ENCODE measurements at places on chromosomes 5 and 9.

DNA sequence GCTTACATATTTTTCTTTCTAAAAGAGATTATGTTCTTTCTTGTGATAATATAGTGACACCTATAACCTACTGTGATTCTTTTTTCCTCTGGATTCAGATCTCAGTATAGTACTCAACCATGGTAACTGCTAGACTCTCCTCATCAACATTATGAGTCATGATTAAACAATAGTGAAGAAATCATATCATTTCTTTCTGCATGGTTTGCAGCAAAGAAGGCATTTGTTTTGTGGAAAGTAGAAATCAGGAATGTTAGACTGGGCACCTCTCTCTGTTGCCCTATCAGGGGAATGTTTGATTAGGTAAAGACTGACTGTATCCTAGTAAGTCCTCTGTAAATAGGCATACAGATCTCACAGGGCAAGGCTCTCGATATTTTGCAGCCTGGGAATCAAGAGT lies 25.6 kb upstream of the SMC2 start:
- peak; percentile 12 for DNase-seq

- no peak for DNase-seq
Measured at GRCh38 chr9:13395156-13395555, 115.7 kb upstream of the MPDZ start.

DNA sequence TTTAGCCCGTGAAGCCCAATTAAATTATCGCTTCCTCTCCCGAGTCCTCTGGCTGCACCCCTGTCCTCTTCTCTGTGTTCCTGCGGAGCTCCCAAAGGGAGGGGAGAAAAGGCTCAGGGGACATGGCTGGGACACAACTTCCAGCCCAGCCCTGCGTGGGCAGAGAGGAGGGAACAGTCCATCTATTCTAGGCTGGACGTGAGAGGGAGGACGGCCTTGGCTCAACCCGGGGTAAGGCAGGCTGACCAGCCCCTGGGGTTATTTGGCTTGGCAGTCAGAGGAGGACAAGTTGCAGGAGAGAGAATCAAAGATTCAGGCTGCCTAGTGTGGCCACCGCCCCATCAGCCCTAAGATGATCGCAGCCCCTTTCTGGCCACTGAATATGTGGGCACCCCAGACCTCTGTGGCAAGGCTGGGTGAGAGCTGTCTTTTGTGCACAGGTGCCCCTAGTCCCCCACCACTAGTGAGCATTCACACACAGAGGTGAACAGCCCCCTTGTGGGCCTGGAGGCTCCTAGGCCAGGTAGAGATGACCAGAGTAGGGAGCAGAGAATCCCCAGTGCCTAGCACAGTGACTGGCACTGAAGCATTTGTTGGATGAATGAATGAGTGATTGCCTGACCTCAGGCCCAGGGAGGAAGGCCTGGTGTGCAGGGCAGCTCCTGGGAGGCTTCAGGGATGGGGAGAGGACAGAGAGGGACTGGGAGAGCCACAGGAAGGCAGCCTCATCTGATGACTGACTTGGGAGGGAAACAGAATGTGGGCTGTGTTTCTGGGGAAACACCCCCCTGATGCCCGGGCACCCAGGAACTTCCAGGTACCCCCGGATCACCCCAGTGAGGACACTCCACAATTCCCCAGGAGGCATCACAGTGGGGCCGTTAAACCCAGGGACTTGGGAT lies 133.9 kb downstream of the C9orf50 start:
- DNase-seq, result peak; percentile 78

DNA sequence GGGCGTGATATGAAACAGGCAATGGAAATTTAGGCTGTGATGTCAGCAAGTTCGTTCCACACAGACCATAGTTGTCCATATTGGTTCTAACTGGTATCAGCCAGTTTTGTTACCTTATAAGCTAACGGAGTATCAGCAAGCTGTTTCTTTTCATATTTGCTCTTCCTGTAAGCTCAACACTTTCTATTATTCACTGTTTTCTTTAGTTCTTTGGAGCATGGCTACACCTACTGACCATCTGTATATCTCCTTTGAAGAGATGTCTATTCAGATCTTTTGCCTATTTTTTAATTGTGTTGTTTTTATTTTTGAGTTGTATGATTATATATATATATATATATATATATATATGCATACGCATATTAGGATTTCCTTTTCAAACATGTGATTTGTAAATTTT lies 1057.2 kb upstream of the CDH10 start:
- no peak for DNase-seq

- DNase-seq, result no peak
Measured at GRCh38 chr9:117302487-117302886, 112.4 kb downstream of the ASTN2 start.

DNA sequence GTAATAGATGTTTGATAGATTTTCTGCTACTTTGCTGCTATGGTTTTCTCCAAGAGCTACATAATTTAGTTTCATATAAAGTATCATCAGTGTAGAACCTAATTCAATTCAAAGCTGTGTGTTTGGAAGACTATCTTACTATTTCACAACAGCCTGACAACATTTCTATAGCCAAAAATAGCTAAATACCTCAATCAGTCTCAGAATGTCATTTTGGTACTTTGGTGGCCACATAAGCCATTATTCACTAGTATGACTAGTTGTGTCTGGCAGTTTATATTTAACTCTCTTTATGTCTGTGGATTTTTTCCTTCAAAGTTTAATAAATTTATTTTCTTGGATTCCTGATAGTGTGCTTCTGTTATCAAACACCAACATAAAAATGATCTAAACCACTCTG lies 35.1 kb upstream of the CCDC152 start:
- no peak for DNase-seq

DNA sequence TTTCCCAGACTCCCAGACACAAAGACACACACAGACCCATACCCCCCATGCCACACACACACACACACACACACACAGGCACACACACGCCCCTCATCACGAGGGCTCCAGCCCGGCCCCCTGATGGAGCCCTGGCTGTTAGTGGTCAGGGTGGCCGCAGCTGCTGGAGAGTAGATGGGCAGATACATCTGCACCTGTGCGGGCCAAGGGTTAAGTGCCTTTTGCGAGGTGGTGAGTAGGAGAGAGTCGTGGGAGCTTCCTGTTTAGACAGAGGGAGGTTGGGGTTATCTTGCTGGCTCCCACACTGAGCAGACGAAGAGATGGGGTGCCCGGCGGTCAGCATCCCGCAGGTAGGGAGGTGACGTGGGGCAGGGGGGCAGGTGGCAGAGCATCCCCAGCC lies 8.2 kb downstream of the PRRX2 start:
- no peak for DNase-seq

- DNase-seq, result no peak
Measured at GRCh38 chr5:151587796-151588555, 3.2 kb downstream of the FAT2 start.

GRCh38 chr9:134624621-134625181 lies 16.9 kb upstream of the COL5A1 start:
- DNase-seq, result peak; percentile 91

DNA sequence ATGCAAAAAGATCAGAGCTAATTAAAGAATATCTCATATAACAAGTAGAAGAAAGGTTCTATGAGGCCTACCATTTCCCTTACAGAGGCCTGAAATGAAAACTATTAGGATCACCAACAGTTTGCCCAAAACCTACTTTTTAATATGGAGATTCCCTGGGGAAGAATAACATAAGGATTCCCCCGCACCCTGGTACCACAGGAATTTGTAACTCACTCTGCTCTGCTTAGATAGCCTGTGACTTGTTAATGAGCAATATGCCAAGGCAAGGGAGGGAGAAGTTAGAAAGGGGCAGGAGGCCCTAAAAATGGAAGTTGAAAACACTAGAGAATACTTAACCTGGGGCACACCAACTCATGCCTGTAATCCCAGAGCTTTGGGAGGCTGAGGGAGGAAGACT lies 107.0 kb downstream of the CDH6 start:
- no peak for DNase-seq

DNA sequence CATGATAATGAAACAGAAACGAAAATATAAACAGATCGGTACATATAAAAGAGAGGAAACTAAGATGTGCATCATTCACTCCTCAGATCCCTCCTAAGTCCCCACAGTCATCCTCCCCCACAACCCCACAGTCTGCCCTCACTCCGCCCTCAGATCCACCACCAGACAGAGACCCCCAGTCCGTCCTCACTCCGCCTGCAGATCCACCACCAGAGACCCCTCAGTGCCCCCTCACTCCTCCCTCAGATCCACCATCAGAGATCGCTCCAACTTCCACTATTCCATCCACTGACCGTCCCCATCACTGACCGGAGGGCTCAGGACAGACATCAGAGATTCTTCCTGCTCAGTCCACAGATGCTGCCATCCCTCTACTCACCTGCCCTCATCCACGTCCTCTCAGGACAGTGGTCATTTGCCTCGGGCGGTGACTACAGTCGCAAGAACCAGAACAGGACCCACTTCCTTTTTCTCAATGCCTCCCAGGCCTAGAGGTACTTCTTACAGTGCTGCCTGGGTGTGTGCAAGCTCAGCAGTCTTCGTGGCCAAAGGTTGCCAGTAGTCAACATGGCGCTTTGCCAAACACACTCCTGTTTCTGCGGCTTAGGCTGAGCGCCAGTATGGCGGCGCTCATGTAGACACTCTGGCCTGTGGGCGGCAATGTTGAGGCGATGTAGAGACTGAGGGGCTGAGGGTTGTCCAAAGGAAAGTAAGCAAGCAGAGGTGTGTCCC lies 8.3 kb upstream of the SPATA31C1 start:
- DNase-seq, result no peak

GRCh38 chr5:139462586-139463276 lies at the start of gene ECSCR:
TSS of gene ECSCR (minus strand) at chr5:139462743. CDS start at chr5:139462670, 73 bp downstream.
- DNase-seq, result no peak

- no peak for DNase-seq
Measured at GRCh38 chr9:37969130-37969529, 65.2 kb upstream of the SLC25A51 start.

DNA sequence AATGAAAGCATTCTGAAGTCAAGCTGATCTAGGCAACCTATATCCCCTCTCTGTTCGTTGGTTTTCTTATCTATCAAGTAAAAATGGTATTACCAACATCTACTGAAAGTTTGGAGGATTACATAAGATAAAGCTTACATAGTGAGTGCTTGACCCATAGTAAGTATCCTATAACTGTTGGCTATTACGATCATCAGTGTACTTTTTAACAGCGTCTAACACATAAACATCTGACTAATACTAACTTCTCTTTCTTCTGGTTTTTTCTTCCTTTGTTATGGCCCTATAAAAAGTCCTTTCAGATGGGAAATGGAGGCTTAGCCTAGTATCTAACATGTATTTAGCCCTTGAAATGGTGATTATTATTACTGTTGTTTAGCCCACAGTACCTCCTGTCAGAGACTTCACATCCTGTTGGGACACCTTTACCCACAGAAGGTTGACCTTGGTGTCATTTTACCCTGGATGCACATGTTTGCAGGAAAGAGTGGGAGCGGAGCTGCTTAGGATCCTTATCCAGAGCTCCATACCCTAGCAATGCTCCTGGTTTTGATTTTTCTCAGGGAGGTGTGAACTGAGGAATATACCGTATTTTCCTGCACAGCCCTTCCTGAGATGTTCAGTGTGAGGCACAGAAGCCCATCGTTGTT lies 6.0 kb downstream of the INSYN2B start:
- DNase-seq, result no peak

DNA sequence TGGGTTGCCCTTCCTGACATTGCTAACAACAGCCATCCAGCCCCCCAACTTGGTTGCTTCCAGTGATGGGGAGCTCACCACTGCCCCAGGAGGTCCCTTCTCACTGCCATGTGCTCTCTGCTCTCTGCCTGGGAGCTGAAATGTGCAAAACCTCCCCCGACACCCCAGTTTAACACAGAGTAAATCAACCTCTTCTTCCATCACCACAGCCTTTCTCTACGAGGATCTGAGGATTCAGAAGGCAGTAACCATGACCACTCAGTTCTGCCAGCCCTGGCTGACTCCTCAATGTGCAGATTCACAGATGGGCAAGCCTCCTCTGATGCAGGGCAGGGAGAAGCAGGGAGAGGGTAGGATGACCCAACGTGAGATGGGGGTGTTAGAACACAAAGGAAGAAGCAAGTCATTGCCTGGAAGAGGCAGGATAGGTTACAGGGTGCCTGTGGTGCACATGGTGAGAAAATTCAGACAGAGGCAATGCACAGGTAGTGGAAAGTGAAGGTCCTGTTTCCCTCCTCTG lies 185.0 kb downstream of the DAB2IP start:
- DNase-seq, result no peak

GRCh38 chr5:67216564-67216963 lies 20.0 kb upstream of the CD180 start:
- DNase-seq, result no peak

- DNase-seq, result no peak
Measured at GRCh38 chr9:110532908-110533665, 46.5 kb downstream of the SVEP1 start.

GRCh38 chr5:17094830-17095229 lies 122.6 kb upstream of the BASP1 start:
- no peak for DNase-seq

DNA sequence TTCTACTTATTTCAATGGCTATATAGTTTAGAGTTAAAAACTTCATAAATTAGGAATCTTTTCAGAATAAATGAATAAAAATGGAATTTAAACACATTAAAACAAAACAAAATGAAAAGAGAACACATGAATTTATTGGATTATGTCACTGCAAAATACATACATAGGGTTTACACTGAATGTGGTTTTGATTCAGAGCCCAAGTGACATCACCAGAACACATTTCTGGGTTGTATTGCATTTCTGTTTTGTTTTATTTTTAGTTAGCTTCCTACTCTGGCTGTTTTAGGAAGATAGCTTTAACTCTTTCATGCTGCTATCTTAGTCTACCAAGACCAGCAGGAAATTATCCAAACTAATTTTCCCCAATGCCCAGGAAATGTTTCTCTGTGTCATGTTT lies 1935.0 kb downstream of the EFNA5 start:
- DNase-seq, result no peak

DNA sequence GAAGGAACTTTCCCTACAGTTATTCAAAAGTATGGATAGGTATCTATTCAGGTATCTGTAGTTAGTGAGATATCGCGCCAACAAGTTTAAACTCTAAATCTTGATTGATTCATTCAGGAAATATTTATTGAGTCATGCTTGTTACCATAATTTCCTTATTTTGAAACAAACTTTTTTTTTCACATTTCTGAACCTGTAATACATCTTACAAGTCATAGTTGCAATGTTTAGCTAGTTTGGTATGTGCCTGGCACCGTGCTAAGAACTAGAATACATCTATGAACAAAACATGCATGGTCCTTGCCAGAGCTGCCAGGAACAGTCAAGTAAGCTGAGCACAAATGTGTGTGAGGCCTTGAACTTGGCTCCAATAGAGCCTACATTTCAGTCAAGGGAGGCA lies 226.4 kb downstream of the PCSK5 start:
- no peak for DNase-seq

DNA sequence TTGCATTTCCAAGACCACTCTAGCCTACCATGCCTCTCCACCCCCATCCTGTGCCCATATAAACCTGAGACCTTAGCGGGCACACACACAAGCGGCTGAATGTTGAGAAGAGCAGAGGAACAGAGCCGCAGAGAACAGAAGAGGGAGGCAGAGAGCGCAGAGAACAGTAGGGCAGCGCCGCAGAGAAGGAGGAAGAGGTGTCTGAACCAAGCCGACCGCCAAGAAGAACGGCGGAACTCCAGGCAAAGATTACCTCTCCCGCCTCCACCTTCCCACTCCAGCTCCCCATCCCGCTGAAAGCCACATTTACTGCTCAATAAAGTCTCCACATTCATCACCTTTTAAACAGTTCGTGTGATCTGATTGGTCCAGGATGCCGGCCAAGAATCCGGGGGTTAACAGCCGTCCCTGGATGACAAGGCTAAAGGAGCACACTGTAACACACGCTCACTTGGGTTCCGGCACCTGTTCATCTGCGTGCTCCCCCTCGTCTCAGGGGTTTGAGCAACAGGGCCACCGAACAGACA lies 33.2 kb downstream of the GRIN3A start:
- DNase-seq, result peak; percentile 32

GRCh38 chr9:123401879-123402513 lies 46.0 kb downstream of the CRB2 start:
- DNase-seq, result peak; percentile 86
